ENCODE measurements at places on chromosomes 1 and 21.

DNA sequence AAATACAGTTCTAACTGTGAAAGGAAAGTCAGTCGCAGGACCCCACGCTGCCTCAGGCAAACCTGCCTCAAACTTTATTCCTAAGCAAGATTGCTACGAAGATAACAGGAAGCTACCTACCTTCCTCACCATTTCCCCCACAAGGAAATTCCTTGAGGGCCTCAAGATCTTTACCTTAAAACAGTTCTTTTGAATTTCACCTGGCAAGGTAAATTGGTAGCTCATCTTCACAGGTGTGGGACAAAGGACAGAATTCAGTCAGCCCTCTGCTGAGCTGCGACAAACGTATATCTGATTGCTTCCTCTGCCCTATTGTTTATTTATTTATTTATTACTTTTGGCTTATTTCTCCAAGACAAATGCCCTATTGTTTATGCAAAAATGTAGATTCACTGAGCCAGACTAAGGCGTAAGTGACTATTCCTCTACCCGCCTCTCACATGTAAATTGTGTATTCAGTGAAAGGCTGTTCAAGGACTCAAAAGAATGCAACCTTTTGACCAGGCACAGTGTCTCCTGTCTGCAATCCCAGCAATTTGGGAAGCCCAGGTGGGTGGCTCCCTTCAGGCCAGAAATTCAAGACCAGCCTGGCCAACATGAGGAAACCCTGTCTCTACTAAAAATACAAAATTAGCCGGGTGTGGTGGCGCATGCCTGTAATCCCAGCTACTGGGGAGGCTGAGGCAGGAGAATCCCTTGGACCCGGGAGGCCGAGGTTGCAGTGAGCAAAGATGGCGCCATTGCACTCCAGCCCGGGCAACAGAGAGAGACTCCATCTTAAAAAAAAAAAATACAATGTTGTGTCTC is 17.3 kb upstream of the PKNOX1 start:
- no peak for DNase-seq

DNA sequence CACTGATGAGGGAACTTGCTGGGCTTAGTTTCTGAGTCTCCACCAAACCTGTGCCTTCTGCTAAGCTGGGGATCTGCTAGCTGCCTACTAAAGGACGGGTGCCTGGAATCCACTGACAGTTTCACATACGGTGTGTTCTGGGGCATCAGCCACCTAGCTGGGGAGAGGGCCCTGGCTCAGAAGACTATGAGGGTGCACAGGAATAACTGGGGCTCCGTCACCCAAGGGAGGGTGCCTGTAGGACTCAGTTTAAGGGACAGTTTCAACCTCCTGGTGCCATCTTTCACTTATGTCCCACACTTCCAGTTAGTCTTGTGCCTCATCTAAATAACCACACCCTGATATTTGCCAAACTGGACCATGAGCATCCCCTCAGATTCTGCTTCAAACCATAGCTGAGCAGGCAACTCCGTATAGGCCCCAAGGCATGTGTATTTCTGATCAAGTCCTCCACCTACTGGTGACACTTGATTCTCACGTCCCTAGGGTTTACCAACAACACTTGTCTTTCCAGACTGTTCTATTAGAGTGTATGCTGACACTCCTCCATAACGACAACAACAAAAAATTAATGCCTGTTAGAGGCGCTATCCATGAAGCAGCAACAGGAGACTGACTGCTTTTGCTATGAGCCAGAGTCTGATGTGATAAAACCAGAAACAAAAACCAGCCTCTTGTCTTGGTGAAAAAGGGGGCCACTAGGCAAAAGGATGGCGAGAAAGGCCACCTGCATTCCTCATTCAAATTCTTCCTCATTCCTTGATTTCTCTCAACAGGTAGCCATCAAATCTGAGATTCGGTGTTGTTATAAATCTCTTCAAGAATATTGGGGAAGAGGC is 55.0 kb upstream of the PAXBP1 start:
- DNase-seq: no peak

GRCh38 chr1:39969531-39970270 is 14.8 kb downstream of the MFSD2A start:
- DNase-seq: no peak

DNA sequence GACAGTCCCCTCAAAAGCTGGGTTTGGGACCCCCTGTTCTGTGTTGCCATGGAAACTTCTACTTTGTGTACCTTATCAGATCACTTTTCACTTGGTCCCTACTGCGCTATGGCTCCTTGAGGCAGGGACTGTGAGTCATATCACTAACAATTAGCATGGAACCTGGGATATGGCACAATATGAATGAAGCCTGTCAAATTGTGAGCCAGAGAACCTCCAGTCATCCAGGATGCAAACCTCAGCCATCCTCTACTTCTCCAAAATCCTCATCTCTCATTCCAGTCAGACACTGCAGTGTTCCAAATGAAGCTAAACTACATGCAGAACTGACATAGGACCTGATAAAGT is 11.2 kb upstream of the CAPZB start:
- DNase-seq: no peak

- DNase-seq: no peak
Measured at GRCh38 chr1:238029126-238029525, 138.4 kb upstream of the ZP4 start.

DNA sequence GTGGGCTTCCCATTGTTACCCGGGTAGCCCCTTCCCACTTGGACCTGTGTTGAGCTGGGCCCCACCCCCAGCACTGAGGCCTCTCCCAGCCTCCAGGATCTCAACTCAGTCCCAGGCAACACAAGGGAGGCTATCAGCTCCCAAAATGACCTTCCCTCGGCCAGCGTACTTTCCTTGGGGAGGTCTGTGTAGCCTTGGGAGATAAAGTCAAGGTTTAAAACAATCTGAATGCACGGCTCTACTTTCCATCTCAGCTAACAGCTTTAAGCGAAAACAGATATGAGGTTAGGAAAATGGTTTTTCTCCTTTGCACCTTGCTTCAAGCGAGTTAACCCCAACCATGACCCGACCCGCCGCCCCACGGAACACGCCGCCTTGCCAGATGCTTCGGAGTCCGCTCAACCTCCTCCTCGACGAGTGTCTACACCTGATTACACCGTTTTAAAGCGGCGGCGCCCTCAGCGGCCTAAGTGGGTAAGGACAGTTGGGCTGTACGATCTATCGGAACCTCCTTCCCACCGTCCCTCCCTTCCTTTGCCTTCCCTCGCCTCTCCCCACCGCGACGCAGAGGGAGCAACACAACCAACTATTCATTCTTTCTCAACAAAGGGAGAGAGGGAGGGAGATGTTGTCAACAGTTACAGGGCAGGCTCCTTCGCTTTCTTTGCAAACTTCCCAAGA is 1.1 kb downstream of the BCAR3 start:
- DNase-seq: no peak

GRCh38 chr1:220789532-220790147 is 2.9 kb downstream of the MTARC1 start:
- no peak for DNase-seq

- no peak for DNase-seq
Measured at GRCh38 chr21:18985584-18985983, 582.0 kb upstream of the TMPRSS15 start.

DNA sequence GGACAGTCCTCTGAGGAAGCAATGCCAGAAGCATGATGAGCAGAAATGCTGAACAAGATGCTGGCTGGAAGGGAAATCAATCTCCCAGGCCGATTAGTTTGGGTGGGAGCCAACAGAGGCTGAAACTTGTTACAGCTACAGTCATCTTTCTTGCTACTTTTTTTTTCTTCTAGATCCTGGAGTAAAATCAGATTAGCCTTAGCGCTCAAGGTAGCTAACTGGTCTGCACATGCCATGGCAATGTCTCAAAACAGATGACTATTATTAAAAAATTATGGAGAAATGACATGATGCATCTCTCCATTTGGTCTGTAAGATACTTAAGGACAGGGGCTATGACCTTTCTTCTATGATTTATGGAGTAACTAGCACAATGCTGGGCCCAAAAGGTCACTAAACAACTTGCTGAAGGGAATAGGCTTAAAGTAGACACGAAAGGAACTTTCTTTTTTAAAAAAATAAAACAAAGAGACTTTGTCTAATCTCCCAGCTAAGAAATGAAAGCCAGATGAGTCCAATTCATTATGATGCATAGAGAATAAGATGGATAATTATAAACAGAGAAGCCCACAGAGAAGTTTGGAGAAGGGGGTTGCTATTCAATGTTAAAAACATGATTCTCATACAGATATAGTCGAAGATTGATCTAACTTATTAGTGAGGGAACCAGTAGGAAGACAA is 42.5 kb downstream of the UTP25 start:
- no peak for DNase-seq

- no peak for DNase-seq
Measured at GRCh38 chr1:180468311-180468710, 34.1 kb downstream of the ACBD6 start.

- DNase-seq: no peak
Measured at GRCh38 chr1:225533238-225533637, 105.4 kb upstream of the LBR start.

GRCh38 chr1:68377098-68377497 is 72.7 kb downstream of the RPE65 start:
- DNase-seq: no peak

DNA sequence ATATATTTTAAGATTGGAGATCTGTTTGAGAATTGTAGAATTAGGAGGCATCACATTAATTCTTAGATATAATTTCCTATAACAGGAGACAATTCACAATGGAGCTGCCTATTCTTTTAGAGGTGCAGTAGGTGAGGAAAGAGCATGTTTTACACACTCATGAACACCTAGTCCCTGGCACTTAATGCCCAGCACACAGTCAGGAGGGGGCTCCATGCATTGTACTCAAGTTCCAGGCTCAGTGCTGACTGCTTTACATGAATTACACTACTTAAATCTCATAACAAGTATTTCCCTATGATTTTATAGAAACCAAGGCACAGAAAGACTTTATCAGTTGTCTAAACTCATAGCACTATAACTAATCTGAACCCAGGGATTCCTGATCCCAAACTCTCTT is 360 bp upstream of the GBP3 start:
- DNase-seq: no peak

GRCh38 chr1:53189061-53189460 is 7.6 kb upstream of the CPT2 start:
- DNase-seq: no peak

- no peak for DNase-seq
Measured at GRCh38 chr1:200288226-200288625, 121.6 kb downstream of the ZNF281 start.

GRCh38 chr1:229279242-229279641 is 8.3 kb downstream of the RAB4A start:
- DNase-seq: no peak

DNA sequence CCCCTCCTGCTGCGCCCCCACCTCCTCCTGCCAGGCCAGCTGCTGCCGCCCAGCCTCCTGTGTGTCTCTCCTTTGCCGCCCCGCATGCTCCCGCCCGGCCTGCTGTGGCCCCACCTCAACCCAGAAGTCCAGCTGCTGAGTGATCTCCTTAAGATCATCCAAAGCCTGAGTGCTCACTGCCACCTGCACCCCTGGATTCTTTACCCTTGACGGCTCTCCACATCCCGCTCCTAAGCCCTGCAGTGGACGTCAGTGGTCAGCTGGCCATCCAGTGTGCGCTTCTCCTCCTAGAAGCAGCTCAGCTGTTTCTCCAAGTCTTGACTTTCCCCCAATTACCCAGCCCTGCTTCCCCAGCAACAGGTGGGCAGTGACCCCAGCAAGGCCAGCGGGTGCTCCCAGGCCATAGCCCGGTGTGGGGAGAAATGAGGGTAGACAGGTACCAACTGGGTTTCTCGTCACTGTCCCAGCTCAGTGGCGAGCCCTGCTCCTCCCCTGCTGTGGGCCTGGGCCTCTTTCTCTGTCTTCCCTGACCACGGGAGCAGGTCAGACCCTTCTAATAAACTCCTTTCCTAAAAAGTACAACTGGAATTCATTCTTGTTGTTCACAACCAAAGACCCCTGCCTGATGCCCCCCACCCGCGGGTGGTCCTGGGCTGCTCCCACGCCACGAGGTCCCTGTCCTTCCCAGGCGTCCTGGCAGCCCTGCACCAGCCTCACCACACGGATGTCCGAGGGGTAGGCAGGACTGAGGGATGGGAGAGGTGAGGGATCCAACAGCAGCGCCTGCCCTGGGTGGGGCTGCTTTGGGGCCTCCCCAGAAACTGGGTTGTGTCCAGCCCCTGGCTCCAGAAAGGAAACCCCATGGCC is 1.4 kb downstream of the KRTAP10-7 start:
- DNase-seq: no peak

DNA sequence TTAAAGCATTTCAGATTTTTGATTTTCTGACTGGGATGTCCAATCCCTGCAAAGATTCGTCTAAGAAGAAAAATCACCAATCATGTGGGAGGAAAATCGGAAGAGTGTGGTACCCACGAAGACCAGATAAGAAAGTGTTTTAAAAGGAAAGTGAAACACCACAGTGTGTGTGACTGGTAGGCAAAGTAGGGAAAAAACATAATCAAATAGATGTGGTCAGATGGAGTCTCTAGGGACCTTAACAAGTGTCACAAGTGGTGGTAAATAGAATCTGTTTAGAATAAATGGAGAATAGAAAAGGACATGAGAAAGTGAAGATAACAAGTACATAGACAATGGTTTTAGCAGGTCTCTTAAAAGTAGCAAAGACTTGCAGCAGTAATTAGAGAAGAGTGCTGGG is 154.6 kb downstream of the SLC30A10 start:
- DNase-seq: no peak

DNA sequence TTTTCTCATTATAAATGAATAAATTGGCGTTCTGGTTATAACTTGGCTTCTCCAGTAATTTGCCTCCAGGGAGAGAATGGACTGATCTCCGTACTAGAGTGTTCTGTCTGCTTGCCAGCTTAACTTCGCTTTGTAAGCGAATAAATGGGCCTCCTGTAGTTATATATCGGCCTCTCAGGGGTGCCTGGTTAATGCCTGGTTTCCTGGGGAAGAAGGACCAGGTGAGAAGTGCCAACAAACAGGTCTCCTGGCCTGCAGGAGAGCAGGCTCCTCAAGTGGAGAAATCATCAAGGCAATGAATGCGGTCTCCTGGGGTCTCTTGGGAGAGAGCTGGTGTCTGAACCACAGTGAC is 107.4 kb upstream of the SERBP1 start:
- DNase-seq: no peak

GRCh38 chr1:55957276-55957675 is 622.1 kb downstream of the PLPP3 start:
- no peak for DNase-seq

DNA sequence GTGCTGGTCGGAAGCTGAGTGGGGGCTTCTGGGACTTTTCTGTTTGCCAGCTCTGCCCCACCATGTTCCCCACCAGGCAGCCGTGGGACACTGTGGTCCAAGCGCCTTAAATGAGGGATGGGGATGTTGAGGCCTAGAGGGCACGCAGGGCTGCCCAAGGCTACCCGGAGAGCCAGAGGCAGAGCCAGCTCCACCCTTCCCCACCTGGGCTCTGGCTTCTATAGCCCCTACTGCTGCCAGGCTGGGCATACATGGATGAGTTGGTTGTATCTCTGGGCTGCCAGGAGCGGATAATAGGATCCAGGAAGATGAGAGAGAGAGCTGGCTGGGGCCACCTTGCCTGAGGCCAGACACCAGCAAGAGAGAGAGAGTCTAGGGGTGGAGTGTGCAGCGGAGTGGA is 49.4 kb downstream of the PTPRU start:
- DNase-seq: no peak

- DNase-seq: no peak
Measured at GRCh38 chr1:223001653-223002634, 141.1 kb downstream of the TLR5 start.

- no peak for DNase-seq
Measured at GRCh38 chr1:12314333-12314903, 84.6 kb downstream of the VPS13D start.

All from stimulated activated CD8-positive, alpha-beta memory T cell treated with anti-CD3 and anti-CD28 coated beads, Interleukin-7, amount 100 ng/mL, for 4 hours (primary cell).